Stimulated activated CD8-positive, alpha-beta memory T cell treated with anti-CD3 and anti-CD28 coated beads, Interleukin-2, amount 100 ng/mL, for 1 hour (primary cell): ENCODE measurements at places on chromosomes 16 and 17.

- no peak for DNase-seq
These were observed 288.6 kb upstream of the ELAC2 start for GRCh38 chr17:13306310-13306962.

GRCh38 chr16:59170099-59170712, 436.1 kb upstream of the GOT2 start:
- no peak for DNase-seq

GRCh38 chr16:27232061-27232900, 29.0 kb downstream of the KDM8 start:
- DNase-seq = no peak

DNA sequence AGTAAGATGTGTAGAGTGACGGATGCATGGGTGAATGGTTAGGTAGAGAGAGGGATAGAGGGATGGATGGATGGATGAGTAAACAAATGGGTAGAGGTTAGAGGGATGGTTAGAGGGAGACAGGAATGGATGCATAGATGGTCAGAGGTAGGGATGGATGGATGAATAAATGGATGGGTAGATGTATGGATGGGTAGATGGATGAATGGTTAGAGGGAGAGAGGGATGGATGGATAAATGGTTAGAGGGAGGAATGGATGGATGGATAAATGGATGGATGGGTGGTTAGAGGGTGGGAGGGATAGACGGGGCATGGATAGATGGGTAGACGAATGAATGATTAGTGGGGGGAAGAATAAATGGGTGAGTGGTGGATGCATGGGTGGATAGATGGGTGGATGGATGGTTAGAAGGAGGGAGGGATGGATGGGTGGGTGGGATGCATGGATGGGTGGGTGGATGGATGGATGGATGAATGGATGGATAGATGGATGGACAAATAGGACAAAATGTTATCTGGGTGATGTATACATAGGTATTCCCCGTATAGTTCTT, 29.2 kb upstream of the SNN start:
- DNase-seq = no peak

DNA sequence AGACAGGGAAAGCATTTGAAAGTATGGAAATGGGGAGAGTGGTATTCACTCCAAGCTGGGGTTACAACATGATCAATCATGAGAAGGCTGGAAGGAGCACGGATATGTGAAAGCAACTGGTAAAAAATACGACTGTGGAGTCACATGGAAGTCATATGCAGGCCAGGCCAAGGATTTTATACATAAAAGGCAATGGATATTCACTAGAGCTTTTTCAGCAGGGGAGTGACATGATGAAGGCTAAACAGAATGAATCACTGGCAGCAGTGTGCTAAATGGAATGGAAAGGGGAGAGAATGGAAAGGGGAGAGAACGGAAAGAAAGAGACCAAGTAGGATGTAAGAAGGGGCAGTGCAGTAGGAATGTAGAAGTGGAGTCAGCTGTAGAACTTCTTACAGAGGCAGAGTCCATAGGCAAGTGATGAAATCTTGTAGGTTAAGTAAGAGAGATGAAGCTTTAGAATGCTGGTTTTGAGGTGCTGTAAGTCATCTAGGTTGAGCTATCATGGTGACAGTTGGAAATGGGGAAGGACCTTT, 13.0 kb upstream of the NETO2 start:
- DNase-seq = no peak

- no peak for DNase-seq
These were observed 56.2 kb downstream of the PGS1 start for GRCh38 chr17:78434455-78435329.

GRCh38 chr17:16091773-16092172, 92.1 kb downstream of the TTC19 start:
- DNase-seq = no peak

- no peak for DNase-seq
These were observed 583 bp upstream of the ZNF747 start for GRCh38 chr16:30535106-30535776.

GRCh38 chr16:71426069-71426879, 15.6 kb downstream of the TLE7 start:
- no peak for DNase-seq

DNA sequence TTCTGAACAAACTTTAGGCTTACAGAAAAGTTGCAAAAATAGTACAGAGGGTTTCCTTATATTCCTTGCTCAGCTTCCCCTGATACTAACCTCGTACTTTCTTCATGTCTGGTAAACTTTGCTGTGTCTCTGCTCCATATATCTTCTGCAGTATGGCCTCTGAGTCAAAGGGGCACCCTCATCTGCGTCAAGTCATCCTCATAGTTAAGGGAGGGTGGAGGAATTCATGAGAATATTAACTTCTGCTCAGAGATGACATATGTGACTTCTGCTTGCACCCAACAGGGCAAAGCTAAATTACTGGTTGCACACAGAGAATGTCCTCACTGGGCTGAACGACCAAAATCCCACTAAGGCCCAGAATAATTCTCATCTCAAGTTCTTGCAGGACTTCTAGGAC, 4.3 kb upstream of the CCL7 start:
- no peak for DNase-seq

GRCh38 chr16:1651974-1652312, 26.1 kb upstream of the JPT2 start:
- no peak for DNase-seq

- no peak for DNase-seq
These were observed 279 bp downstream of the HNF1B start for GRCh38 chr17:37744633-37744927.

DNA sequence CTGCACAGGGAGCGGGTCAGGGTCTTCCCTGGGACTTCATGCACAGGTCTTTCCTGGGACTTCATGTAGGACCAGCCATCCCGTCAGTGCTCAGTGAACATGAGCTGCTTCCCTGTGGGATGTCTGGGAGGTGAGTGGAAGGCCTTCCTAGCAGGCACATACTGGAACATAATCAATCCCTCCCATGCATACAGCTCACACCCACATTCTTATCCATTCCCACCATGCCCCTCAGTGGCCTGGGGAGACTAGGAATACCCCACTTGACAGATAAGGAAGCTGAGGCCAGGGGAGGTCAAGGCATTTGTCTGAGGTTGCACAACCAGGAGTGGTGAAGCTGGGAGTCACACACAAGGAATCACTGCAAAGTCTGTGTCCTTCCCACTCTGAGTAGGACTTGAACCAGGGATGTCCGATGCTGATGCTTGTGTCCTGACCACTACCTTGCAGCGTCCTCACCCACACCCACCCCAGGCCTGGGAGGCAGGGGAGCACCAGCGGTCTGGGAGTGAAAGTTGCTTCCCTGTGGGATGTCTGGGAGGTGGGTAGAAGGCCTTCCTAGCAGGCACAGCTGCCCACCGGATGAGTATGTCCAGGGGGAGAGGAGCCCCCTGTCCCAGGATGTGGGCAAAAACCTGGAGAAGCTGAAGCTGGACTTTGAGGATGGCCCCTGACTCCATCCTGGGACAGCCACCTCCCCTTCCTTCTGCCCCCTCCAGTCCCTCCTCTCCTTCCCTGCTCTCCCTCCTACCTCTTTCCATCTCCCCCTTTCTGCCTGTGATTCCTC, 1.0 kb upstream of the NLRC5 start:
- DNase-seq = no peak

DNA sequence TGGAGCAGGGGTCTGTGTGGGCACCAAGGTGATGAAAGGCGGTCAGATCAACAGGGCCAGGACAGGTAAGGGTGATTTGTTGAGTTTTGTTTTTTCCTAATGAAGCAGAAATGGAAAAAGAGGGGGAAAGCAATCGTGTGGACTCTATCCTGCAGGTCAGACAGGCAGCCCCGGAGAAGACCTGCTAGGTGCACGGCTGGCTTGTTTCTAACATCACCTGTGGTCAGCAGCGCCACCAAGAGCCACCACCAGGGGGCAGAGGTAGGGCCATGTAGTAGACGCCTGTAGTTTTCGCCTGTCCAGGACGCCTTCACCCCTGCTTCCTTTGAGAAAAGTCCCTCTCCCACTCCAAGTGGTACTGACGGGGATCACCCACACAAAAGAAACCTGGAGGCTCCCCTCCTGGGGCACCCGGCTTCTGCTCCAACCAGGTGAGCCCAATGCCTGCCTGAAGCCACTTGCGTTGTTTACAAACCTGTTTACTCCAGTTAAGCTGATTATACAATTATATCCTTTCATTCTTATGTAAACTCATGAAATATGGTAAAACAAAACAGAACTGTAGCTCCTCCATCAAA, 54.2 kb upstream of the SEC14L1 start:
- peak; percentile 57 for DNase-seq

DNA sequence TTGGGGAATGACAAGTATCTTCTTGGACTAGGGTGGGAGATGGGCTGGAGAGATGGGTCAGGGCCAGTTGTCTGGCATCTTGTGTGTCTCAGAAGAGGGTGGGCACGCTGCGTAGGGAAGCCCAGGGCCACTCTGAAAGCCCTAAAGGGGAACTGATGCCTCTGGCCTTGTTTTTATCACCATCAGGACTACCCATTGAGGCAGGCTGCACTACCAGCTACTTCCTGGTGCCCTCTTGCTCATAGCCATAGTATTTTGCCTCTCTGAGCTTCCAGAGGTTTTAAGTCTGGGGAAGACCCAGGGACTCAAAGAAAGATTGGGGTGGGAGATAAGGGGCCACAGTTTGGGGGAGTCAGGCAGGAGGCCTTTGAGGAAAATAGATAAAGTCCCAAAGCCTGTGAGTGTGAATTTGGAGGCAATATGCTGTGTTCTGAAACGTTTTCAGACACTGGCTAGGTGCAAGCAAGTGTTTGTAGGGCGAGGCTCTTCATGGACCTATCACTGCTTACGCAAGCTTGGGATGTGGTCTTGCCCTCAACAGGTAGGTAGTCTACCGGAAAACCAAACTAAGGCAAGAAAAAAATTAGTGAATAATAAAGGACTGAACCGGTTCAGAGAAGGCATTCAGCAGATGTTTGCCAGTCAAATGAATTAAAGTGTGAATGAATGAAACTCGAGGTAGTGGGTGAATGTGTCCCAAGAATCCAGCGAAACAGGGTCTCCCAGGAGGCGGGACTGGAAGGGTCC, 688 bp upstream of the ITGB3 start:
- DNase-seq = no peak

DNA sequence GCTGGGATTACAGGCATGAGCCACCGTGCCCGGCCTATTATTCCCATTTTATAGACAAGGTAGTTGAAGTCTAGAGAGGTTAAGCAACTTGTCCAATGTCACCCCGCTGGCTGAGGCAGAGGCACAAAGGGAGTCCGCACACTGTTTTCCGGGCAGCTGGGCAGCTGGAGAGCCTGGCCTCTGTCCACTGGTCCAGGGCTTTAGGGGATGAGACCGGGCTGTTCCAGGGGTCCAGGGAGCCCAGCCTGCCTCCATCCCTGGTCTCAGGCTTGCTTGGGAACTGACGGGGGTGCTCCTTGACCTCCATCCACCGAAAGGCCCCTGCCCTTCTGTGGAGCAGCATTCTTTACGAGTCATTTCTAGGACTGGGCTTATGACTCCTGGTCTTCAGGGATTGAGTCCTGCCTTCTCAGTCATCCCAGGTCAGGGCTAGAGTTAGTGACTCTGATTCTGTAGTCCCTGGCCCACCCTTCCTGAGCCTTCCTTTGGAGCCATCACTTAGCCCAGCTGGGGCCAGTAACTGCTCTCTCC, 37.5 kb downstream of the SOCS3 start:
- no peak for DNase-seq

DNA sequence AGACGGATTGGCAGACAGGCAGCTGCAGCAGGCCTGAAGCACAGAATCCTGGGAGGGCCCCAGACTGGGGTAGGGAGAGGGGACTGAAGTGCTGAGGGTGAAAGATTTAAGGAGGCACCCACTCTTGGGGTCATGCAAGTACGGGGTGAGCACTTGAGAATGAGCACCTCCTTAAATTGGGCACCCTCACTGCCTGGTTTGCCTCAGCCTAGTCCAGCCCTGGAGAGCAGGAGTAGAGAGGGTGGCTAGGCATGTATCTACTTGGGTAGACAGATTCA, 154.1 kb upstream of the CDC42EP4 start:
- DNase-seq = no peak

GRCh38 chr17:45091778-45092425, 30.8 kb downstream of the NMT1 start:
- no peak for DNase-seq

DNA sequence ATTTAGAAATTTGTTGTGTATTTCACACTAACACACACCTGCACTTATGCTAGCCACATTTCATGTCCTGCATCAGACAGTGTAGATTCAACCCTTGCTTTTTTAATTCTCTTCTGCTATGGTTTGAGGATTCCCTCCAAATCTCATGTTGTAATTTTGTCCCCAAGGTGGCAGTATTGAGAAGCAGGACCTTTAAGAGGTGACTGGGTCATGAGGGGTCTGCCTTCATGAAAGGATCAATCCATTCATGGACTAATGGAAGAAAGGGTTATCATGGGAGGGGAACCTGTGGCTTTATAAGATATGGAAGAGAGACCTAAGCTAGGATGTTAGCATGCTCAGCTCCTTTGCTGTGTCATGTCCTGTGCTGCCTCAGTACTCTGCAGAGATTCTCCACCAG, 1032.2 kb downstream of the CDH11 start:
- DNase-seq = no peak

DNA sequence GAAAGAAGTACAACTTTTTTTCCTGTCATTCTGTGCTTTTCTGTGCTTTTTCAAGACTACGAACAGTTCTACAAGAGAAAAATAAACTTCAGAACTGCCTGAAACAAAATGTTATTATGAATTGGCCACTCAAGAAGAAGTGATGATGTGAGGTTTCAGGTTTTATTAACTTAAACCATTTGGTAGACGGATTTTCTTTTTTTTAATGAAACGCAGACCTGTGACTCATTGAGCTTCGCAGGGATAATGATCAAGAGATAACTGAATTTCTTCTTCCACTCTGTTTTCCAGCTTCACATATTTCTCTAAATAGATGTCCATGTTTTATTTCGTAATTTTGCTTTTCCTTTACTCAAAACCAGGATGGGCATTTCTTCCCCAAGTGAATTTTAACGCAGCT, 32.7 kb downstream of the AIPL1 start:
- DNase-seq = no peak

GRCh38 chr17:45851873-45852272, 7.2 kb downstream of the SPPL2C start:
- no peak for DNase-seq

GRCh38 chr16:88921591-88921990, 55.1 kb upstream of the PABPN1L start:
- no peak for DNase-seq

- DNase-seq = no peak
These were observed 579.3 kb downstream of the TOX3 start for GRCh38 chr16:51967646-51968045.

- DNase-seq = no peak
These were observed 105.2 kb downstream of the ABCA8 start for GRCh38 chr17:68849673-68850610.
